ENCODE measurements at places on chromosomes 2 and 18.
A peak's percentile ranks its signal among the peaks of the same experiment; 100 is the strongest.

- DNase-seq: no peak
Observed at GRCh38 chr2:70141902-70142589, 48.8 kb downstream of the C2orf42 start.

DNA sequence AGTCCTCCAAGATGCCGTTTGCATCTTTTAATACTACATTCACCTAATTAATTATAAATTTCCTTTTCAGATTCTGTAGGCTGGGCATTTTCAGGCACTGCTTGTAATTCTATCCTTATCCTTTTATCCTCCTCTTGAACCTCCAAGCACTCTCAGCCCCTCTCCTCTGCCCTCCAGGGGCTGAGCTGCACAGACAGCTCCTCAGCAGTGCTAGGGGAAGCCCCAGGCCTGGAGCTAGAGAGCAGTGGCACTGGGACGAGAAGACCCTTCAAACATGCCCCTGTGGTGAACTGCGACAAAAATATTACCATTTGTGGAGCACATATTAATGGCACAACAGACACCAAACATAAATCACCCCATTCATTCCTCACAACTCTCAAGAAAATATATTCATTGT is 32.9 kb downstream of the CFAP210 start:
- DNase-seq: no peak

DNA sequence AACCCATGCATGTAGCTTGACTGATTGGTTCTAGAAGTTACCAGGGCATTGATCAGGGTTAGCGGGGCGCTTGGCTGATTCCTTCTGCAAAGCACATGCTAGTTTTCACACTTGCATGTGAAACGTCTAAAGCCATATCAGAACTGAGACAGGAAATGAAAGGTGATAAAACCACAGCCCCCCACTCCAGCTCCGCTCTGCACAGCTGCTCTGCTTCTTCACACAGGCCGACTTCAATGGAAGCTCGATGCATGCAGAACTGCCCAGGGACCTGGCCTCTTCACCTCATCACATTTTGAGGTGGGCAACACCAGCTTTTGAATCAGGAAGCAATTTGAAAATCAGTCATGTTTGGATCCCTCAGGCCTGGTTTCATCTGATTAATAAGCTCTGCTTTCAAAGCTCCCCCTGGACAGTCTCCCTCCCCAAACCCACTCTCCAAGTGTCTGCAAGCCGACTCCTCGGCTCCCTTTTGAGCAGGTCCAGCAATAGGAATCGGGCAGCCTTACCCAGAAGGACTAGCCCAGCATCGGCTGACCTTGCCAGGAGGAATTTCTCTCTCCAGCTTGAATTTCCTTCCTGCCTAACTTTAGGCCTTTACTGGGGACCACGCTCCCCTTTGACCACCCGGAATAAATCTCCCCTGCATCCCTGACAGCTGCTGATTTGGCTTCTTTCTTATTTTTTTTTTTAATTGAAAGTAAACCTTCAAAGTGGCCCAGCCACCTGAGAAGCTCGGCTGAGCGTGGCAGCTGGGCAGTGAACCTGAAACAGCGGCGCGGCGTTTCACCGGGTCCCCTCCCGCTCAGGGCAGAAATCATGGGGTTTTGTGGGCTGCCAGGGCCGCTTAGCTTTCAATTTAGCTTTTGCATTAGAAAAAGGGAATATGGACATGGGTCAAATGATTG is 31.7 kb downstream of the HRH4 start:
- no peak for DNase-seq

DNA sequence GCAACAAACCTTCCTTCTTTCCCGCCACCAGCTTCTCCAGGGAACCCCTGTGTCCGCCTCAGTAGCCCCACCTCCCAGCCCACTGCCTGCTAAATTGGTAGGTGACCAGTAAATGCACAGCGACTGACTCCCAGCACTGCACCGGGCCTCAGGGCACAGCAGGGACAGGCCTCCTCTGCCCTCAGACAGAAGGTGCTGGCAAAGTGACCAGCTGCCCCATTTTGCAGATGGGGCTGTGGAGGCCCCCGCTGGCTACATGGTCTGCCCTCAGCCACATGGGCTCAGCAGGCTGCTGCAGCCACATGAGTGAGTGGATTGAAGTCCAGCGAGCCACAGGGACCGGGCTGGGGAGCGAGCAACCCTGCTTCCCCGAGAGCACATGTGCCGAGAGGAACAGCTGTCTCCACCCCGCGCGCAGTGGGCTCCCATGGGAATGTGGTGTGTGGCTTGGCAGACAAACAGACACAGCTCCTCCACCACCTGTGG is 7.8 kb upstream of the NPPC start:
- DNase-seq: peak; percentile 29

- DNase-seq: no peak
Observed at GRCh38 chr18:58242968-58243367, 198.9 kb downstream of the NEDD4L start.

- DNase-seq: no peak
Observed at GRCh38 chr18:38807915-38808314, 1242.3 kb upstream of the CELF4 start.

All from D341Med (cell line).